Mucosa of gallbladder (tissue), 1 donor: ENCODE measurements at places on chromosomes 16 and 17. TPM values are rescaled to one million over a fixed set of nuclear protein-coding genes. Genes with fewer than 3 reads are reported as not detected.

Gene SLC13A5
- 0.52 TPM for total RNA-seq

Gene SAP30BP
- total RNA-seq: 65.4 TPM

Gene MYO15B
- total RNA-seq: 434 TPM

Gene ASPHD1
- 94.5 TPM for total RNA-seq

Gene WDR45B
- 86.6 TPM for total RNA-seq

Gene CACNA1G
- total RNA-seq: 0.26 TPM

Gene KRT35
- total RNA-seq: not detected

Gene KRTAP3-1
- total RNA-seq: not detected

Gene PRSS33
- total RNA-seq: 1.8 TPM

Gene SLC16A6
- total RNA-seq: 0.49 TPM

Gene SETD6
- total RNA-seq: 24.3 TPM

Gene TNP2
- not detected for total RNA-seq

Gene ATP2A1
- 0.83 TPM for total RNA-seq

Gene RNF112
- total RNA-seq: 7.3 TPM

Gene NACA2
- total RNA-seq: not detected

Gene SLC6A2
- 0.23 TPM for total RNA-seq

Gene WDR90
- total RNA-seq: 62.4 TPM

Gene MYH13
- not detected for total RNA-seq

Gene ZFP3
- total RNA-seq: 8.7 TPM

Gene HSD17B1
- 2.4 TPM for total RNA-seq

Gene KRTAP4-3
- total RNA-seq: not detected

Gene KIF19
- 0.32 TPM for total RNA-seq

Gene RFWD3
- total RNA-seq: 22.6 TPM

Gene KRTAP2-3
- not detected for total RNA-seq

Gene LITAF
- total RNA-seq: 121 TPM

Gene SLC52A1
- total RNA-seq: not detected
